ENCODE measurements at places on chromosomes 5 and 9.

DNA sequence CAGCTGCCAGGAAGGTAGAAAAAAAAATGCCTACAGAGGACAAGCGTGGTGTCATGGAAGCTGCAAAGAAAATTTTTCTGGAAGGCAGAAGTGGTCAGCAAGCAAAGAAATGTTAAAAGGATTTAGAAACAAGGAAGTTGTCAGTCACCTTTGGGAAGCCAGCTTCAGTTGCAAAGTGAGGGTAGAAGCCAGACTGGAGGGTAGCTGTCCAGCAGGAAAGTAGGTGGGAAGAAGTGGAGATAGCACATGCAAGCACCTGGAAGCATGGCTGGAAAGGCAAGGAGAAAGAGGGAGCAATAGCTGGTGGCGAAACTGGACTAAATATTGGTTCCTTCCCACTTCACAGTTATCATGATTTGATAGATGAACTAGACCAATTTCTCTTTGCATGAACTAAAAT is 54.3 kb downstream of the ADRB2 start:
- no peak for DNase-seq

GRCh38 chr5:180373454-180373853 is 20.3 kb upstream of the GFPT2 start:
- no peak for DNase-seq

DNA sequence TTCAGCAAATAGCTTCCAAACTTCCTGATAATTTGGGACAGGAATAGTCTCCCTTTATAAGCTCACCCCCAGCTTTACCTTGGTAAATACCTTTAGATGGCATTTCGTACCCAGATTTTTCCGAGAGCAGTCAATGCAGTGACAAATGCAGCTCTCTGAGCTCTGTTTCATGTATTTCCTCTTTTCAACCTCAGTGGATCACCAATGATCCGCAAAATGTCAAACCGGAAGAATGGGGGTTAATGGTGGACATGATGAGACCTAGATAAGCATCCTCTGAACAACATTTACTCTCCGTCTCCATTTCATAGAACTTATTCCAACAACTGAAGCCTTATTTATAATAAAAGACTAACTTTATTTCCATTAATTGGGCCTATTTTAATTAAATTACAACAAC is 227.3 kb downstream of the MCTP1 start:
- no peak for DNase-seq

DNA sequence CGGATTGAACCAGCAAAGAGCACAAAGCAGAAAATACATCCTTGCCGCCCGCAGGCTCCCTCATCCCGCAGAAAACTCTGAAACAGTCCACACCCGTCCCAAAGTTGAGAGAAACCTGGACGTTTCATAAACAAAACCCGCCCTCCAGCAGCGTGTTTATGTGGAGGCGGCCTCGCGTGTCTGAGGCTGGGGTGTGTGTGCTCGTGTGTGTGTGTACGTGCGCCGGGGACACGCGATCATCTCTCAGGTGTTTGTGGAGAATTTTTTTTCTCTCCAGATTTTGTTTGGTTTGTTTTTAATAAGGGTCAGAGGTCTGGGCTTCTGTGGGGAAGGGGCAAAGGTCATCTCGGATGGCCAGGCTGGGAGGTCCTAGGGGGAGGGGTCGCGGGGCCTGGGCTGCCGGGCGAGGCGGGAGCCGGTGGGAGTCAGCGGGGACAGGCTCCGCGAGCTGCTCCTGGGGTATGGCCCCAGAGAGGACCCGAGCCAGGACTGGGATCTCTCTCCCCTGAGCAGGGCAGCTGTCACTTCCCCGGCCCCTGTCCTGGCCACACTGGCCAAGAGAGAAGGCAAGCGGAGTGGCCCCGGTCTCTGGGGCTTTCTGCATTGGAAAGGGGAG is 206.4 kb downstream of the C9orf50 start:
- DNase-seq = no peak

- DNase-seq = no peak
Observed at GRCh38 chr9:133370685-133371084, 5.2 kb downstream of the SURF4 start.

GRCh38 chr5:10735569-10736276 is 25.3 kb downstream of the DAP start:
- no peak for DNase-seq

- DNase-seq = no peak
Observed at GRCh38 chr5:93782978-93783377, 41.6 kb upstream of the POU5F2 start.

DNA sequence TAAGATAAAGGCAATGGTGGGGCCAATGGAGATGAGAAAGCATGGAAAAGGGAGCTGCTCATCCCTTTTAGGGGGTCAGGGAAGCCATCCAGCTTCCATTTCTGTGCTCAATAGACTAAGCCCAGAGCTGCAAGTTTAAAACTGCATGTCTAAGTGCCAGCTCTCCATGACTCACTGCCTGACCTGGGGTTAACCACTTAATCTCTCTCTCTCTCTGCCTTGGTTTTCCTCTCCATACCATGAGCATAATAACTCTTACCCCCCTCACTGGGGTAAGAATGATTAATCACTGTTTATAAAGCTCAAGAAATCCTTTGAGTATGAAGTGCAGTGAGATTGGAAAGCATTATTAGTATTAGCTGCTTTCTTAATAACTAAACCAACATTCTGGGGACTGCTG is 1382.4 kb upstream of the WWC1 start:
- no peak for DNase-seq

DNA sequence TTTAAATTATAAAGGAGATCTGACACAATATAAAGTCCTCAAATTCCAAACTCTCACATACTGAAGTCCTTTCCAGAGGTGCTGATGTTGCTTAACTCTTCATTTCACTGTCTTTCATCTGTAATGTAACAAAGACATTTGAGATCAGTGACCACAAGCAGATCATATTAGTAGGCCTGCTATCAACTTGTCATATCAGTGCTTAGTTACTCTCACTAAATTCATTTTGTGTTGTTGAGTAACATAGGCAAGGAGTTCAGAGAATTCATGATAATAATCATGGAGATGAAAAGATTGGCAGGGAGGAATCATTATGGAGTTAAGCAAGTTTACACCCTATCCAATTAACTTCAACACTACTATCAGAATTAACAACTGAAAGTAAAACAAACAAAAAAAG is 571.0 kb upstream of the ARRDC3 start:
- DNase-seq = no peak

GRCh38 chr5:64184832-64185231 is 19.2 kb downstream of the RNF180 start:
- DNase-seq = no peak

- no peak for DNase-seq
Observed at GRCh38 chr9:37953775-37954437, 50.0 kb upstream of the SLC25A51 start.

- no peak for DNase-seq
Observed at GRCh38 chr5:157965989-157966388, 107.0 kb upstream of the CLINT1 start.

GRCh38 chr5:157808043-157808442 is 50.9 kb downstream of the CLINT1 start:
- no peak for DNase-seq

- no peak for DNase-seq
Observed at GRCh38 chr9:93557366-93558137, 18.8 kb upstream of the PHF2 start.

DNA sequence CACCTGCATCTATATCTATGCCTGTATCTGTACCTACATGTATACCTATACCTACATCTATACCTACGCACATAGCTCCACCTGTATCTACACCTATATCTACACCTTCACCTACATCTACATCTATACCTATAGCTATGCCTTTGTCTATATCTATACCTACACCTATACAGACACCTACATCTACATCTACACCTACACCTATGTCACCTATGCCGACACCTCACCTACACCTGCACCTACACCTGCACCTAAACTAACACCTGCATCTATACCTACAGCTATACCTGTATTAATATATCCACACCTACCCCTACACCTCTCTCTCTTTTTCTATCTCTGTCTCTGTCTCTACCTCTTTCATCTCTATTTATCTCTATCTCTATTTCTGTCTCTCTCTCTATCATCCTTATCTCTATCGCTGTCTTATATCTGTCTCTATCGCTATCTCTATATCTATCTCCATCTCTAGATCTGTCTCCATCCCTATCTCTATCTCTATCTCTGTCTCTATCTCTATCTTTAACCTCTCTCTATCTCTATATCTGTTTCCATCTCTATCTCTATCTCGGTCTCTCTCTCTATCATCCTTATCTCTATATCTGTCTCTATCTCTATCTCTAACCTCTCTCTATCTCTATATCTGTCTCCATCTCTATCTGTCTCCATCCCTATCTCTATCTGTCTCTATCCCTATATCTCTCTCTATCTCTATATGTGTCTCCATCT is 37.9 kb downstream of the IRX4 start:
- DNase-seq = no peak

GRCh38 chr5:169168280-169168679 is 132.7 kb downstream of the SLIT3 start:
- no peak for DNase-seq

DNA sequence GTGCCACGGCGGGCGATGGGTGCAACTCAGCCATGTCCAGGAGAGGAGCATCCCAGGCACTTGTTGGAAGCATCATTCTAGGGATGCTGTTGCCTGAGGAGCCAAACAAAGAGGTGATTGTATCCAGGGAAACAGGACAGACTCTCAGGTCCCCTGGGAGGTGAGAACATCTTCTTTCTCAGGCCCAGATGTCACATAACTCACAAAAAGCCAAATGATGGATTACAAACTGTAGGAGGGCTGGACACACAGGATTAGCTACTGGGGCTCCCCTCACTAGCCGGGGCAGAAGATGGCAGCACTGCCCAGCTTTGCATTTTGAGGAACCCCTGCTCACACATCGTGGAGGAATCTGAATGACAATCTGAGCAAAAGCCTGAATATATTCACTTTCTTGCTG is 64.7 kb upstream of the NFIL3 start:
- no peak for DNase-seq

- no peak for DNase-seq
Observed at GRCh38 chr5:22621084-22621483, 232.1 kb downstream of the CDH12 start.

DNA sequence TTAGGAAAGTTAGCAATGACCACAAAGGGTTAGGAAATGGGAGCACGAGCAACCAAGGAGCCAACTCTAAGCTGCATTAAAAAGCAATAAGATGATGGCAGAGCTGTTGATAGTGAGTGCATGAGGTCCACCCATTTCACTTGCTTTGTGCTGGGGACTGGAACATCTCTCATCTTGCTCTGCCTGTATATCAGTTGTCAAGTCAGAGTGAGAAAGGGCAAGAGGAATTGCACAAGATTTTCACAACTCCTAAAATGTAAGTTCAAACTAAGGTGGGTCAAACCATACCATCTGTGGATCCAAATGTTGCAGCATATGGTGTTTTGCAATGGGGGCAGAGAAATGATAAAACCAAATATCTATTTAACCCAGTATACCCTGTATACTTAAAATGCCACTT is 2.8 kb upstream of the ESM1 start:
- DNase-seq = no peak

GRCh38 chr5:151923866-151924476 is 680 bp downstream of the GLRA1 start:
- DNase-seq = no peak

- no peak for DNase-seq
Observed at GRCh38 chr5:168282120-168282519, 9.3 kb upstream of the WWC1 start.

- no peak for DNase-seq
Observed at GRCh38 chr9:2255128-2255527, 240.0 kb downstream of the SMARCA2 start.

DNA sequence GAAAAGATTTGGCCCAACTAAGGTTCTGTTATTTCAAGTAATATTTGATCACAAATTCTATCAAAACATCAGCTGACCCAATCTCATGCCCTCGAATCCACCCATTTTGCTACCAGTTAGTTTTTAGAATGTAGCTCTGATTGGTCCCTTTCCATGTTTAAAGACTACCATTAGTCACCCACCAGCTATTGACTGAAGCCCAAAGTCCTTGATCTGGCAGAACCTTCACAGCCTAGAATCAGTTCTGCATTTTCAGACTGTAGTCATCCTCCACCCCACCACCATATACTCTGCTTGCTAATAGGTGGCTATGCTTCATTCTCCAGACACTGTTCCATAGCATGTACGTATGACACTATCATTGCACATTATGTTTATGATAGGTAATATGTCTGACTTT is 182.2 kb upstream of the TARS1 start:
- DNase-seq = no peak

- DNase-seq = no peak
Observed at GRCh38 chr9:92600462-92601261, 64.9 kb upstream of the ECM2 start.

- no peak for DNase-seq
Observed at GRCh38 chr9:22111176-22111953, 102.3 kb upstream of the CDKN2B start.

DNA sequence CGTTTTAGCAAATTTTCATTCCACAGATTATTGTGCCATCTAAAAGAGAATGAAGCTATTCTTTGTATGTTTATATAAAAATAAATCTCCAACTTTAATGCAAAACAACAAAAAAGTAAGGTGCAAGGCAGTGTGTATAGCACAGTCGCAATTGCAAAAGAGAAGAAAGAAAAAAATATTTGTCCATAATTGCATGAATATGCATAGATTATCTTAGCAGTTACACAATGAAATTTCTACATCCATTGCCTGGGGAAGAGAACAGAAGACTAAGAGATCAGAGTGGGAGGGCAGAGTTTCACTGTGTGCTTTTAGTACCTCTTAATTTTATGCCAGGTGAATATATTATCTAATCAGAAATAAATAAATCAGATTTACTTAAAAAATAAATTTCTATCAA is 86.4 kb upstream of the LHFPL2 start:
- DNase-seq = no peak

DNA sequence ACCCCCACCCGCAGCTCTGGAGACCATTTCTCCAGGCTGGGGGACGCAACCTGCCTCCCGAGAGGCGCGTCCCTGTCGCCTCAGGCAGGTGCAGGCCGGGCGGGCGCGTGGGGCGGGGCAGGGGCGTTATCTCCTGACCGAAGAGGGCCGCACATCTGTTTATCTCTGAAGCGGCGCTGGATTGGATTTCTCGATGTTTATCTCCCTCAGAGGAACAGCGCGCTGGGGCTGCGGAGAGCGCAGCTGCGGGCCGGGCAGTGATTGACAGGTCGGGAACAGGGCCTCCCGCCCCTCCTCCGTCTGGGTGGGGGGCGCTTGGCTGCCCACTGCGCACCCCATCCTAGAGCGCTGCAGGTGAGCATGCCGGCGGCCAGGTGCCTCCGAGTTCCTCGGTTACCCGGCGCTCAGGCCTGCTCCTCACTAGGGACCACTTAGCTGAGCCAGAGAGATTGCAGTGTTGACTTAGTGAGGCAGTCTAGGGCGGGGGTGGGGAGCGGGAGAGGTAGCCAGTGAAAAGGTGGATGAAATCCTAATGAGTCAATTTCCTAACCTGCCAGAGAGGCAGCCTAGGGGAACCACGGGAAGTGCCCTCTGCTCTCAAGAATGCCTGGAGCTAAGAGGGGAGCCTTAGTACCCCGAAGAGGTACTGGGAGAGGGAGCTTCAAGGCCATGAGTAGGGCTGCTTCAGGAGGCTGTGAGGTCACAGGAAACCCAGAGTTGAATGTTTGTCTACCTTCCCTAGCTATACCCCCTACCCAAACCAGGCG is 39.6 kb upstream of the TIFAB start:
- DNase-seq = no peak
